Right cardiac atrium (tissue), 5 donors: ENCODE measurements at places on chromosomes 12 and 14.

DNA sequence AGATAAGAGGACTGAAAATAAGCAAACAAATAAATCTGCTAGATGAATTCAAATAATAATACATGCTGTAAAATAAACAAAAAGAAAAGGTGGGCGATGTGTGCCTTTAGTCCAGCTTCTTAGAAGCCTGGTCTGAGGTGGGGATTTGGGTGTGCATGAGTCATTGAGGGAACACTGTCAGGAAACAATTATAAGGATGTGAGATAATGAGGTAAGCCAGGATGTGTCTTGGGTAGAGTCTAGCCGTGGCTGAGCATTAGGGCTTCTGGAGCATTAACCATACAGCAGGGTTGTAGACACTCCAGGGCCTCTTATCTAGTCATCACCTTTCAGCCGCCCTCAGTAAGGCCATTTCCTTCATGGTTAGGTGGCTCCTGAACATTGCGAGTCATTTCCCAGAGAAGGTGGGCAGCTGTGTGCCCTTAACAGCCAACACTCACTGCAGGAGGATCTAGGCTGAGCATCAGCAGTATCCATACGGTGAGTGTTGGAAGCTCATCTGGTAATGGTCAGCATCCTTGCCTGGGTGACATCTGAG is 405.6 kb downstream of the GLT1D1 start:
- DNase-seq, result no peak

- DNase-seq, result no peak
Measured at GRCh38 chr14:53533384-53533970, 380.4 kb upstream of the DDHD1 start.

- peak; percentile 14 for DNase-seq
Measured at GRCh38 chr12:124640056-124640455, 72.6 kb upstream of the NCOR2 start.

DNA sequence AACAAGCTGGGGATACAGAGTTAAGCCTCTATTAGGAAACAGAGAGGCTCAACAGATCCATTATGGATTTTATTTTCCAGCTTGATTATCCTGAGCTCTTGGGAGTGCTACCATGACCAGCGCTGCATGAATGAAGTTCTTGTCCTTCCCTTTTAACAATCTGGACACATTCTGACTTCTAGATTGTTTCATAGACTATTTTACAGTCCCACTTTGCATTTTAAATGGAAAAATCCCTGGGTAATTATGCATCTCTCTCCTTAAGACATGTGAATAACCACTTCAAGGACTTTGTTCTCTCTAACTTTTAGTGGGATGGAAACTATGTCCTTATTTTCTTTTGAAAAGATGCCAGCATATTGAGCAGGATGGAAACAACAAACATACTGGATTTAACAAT is 2.0 kb downstream of the CCDC198 start:
- no peak for DNase-seq

GRCh38 chr14:50967103-50967502 is 22.8 kb upstream of the PYGL start:
- no peak for DNase-seq

- DNase-seq, result no peak
Measured at GRCh38 chr12:131940141-131940547, 9.6 kb upstream of the EP400 start.

DNA sequence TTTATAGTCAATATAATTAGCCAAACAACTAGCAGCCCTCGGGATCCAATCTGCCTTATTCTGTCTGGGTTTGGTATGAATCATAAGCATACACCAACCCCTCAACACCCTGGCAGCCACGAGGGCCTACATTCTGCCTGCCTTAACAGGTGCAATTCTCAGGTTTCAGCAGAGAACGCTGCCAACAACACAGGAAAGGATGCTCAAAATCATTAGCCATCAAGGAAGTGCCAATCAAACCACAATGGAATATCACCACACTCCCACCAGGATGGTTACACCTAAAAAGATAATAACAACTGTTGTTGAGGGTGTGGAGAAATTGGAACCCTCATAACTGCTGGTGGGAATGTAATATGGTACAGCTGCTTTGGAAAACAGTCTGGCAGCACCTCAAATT is 122.8 kb downstream of the TTC7B start:
- DNase-seq, result no peak

DNA sequence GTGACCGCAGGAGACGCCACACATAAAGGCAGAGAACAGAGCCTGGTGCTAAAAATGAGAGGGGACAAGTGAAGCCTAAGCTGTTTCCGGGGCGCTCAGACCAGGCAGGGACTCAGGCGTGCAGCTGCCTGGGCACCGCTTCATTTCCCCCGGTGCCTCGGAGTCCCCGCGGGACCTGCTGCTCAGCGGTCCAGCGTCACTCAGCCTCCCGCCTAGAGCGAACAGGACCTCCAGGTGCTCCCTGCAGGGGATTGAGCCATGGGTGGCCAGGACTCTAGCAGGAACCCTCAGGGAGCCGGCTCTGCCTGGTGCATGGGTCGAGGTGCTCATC is 31.0 kb downstream of the CCDC85C start:
- no peak for DNase-seq

DNA sequence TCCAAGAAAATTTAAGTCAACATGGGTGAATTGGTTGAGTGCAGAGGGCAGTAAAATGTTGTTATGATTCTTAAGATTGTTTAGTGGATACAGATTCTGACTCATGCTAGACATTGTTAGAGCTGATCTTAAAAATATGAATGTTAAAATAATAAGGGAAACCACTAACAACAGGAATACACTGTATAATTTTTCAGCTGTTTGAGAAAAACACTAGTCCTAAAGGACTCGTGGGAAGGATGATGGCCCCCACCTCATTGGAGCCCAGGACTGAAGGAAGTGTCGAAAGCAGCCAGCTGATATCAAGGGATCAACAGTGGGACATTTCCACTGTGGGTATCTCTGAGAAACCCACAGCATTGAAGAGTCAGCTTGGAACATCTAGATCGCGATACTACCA is 82.9 kb upstream of the SCAF11 start:
- no peak for DNase-seq

- no peak for DNase-seq
Measured at GRCh38 chr12:100982511-100983183, 188.1 kb downstream of the ANO4 start.

GRCh38 chr12:104788840-104789271 is 169.2 kb downstream of the SLC41A2 start:
- no peak for DNase-seq

DNA sequence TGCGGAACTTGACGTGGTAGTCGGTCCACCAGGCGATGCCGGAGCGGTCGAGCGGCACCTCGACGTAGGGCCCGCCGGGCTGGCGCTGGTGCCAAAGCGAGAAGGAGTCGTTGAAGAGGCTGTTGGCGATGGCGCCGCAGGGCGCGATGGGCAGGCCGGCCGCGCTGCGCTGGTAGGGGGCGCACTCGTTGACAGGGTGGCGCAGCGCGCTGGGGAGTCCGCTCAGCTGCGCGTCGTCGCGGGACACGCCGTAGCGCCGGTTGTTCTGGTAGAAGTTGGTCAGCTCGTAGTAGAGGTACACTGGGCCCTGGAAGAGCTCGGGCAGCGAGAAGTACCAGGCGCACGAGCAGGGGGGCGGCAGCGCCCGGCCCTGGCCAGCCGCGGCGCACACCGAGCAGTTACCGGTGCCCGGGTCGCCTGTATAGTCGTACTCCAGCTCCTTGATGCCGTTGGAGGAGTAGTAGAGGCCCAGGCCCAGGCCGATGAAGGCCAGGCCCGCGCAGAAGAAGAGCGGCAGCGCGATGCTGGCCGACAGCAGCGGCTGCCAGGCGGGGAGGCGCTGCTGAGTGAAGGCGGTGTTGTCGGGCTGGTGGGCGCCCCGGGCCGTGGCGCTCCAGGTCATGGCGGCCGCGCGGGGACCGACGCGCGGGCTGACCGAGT is 482 bp downstream of the TMEM30B start:
- peak; percentile 93 for DNase-seq

- no peak for DNase-seq
Measured at GRCh38 chr12:48807981-48808380, 10.3 kb upstream of the CACNB3 start.

GRCh38 chr12:49109641-49110463 is 795 bp downstream of the LMBR1L start:
- DNase-seq, result no peak

DNA sequence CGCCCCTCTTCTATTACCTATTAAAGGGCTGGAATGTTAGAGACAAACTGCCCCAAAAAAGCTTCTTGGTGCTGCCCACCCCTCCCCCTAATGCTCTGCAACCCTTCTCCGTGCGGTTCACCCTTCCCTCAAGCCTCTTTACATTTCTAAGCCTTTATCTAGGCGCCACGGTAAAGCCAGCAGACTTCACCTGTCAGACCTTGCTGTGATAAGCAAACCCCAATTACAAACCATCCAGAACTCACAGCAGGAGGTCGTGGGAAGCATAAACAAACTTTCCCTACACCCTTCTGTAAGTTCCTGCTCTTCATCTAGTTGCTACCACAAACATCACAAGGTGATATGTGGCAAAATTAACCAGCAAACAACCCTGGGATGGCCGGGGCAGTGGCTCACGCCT is 56.8 kb downstream of the MOK start:
- no peak for DNase-seq

- DNase-seq, result no peak
Measured at GRCh38 chr12:123962513-123962912, 10.1 kb downstream of the CCDC92 start.

DNA sequence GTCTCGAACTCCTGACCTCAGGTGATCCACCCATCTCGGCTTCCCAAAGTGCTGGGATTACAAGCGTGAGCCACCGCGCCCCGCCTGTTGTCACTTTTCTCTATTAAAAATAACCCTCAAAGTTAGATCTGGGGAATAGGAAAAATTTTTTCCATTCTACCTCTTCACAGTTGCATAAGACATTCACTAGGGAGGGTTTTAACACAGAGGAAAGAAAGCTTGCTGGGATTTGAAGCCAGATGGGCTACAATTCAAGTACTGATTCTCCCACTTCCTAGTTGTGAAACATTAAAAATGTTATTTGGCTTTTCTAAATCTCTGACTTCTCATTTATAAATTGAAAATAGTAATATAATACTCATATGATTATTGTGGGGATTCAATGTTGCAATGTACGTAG is 23.3 kb upstream of the SLC15A5 start:
- DNase-seq, result peak; percentile 62

GRCh38 chr12:64323006-64323405 is 67.6 kb downstream of the C12orf56 start:
- no peak for DNase-seq

DNA sequence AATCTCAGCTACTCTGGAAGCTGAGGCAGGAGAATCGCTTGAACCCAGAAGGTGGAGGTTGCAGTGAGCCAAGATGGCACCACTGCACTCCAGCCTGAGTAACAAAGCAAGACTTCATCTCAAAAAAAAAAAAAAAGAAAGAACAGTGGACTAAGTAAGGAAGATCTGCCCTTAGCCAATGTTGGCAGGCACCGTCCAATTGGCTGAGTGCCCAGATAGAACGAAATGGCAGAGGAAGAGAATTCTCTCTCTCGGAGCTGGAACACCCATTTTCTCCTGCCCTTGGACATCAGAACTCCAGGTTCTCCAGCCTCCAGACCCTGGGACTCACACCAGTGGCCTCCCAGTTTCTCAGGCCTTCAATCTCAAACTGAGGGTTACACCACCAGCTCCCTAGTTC is 49.9 kb downstream of the ESR2 start:
- DNase-seq, result peak; percentile 53

DNA sequence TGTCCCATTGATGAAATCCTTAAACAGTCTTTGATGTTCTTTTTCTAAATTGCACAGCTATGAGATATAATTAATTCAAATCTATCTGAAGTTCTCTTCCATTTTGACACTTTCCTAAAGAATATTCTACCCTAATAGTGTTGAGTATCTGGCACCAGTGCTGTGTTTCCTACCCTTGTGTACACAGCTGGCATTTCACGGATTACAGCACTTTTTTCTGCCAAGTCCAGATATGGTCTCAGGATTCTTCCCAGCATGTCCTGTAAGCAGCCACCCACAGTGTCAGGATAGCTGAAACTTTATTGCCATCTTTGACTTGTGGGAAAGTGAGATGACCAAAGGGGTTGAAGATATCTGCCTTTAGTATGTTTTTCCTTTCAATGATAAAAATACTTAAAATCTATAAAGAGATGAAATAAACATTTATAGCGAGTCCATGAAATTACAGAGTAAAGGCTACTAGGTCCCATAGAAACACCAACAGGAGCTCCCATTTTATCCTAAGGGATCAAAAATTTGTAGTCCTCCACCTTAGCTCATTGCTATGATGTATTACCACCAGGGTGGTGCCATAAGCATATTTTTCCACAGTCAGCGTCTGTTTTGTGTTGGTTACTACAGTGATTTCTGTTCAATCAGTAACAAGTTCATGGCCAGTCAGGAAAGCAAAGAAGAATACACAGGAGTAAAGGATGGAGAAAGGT is 96.7 kb downstream of the TRHDE start:
- DNase-seq, result no peak

GRCh38 chr14:97077687-97078086 is 280.5 kb downstream of the VRK1 start:
- DNase-seq, result no peak

- no peak for DNase-seq
Measured at GRCh38 chr12:104939089-104939488, 19.0 kb downstream of the SLC41A2 start.

GRCh38 chr12:34163443-34163842 is 141.1 kb downstream of the ALG10 start:
- no peak for DNase-seq
